Activated gamma-delta T cell treated with Interleukin-2 at 50 U/mL for 16 hours (primary cell): ENCODE measurements at places on chromosomes 7 and 10.
A peak's percentile ranks its signal among the peaks of the same experiment; 100 is the strongest.

- DNase-seq: no peak
Measured at GRCh38 chr7:99366646-99367045, 7.9 kb upstream of the ARPC1B start.

DNA sequence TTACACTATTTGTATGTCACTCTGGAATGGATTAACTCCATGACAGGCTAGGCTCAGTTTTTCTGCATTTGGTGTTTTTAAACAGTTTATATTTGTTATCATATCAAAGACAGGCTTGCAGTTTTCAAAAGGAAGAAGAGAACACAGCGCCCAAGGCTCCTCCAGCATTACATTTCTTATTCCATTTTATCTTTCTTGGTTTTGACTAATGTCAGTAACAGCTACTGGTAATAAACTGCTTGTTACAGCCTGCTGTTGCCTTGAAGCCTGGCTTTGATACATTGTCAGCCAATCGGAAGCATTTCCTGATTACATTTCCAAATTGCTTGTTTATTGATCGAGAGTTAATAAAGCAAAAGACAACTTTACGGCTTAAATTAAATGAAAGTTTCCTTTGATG lies 166.0 kb upstream of the MDFIC start:
- DNase-seq: no peak

DNA sequence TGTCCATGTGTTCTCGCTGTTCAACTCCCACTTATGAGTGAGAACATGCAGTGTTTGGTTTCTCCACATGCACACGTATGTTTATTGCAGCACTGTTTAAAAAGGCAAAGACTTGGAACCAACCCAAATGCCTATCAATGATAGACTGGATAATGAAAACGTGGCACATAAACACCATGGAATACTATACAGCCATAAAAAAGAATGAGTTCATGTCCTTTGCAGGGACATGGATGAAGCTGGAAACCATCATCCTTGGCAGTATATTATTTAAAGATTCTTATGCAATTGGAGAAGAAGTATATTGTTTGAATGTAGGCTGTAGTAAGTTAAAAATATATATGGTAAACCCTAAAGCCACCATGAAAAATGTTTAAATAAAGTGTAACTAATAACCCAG lies 7.2 kb upstream of the CACNB2 start:
- no peak for DNase-seq

DNA sequence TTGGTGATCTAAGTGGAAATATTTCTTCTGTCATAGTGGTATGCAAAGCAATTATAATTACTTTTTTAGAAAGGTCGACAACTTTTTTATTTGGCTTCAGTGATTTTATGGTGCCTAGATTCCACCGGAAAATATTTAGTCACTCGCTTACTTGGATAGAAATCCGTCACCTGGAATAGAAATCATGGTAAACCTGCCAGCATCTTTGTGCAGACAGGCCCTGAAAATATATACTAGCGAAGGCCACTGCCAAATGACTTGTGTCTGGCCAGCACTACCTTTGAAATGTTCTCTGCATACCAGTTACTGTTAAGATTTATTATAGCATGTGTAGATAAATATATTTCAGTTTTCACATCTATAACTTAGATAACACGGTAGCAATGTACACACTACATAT lies 226.4 kb downstream of the AGMO start:
- no peak for DNase-seq

- no peak for DNase-seq
Measured at GRCh38 chr10:35502692-35503091, 102.4 kb upstream of the GJD4 start.

GRCh38 chr10:35382096-35382495 lies 45.8 kb downstream of the CCNY start:
- DNase-seq: no peak

DNA sequence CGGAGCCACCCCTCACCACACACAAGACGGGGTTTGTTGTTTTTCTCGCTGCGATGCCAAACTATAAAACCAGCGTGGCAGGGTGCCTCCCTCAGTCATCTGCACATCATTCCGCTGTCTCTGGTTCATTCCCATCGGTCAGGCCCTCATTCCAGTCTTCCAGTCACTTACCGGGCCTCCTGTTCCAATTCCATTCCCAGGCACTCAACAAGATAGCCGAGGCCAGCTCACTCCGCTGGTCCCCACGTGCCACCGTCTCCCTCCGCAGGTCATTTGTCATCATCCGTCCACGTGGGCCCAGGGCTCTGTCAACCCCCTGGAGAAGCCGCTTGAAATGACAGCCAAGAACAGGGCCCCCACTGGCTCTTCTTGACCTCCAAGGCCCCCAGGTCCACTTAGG lies 6.1 kb upstream of the TMEM184A start:
- DNase-seq: no peak

DNA sequence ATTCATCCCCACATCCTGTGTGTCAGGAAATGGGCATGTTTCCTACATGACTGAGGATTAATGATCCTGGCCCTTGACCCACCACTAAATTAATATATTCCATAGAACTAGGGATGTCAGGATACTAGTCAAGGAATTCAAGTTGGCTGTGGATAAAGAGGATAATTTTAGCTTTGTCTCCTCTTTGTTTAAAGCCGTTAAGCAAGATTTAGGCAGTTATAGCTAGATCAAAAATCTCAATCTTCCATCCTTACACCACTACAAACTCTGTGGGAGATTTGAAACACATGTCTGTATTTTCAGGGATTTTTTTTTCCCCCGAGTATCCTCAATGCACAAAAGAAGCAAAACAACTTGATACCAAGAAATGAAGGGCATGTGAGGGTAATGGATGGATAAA lies 417.1 kb downstream of the MAGI2 start:
- no peak for DNase-seq

GRCh38 chr7:48269066-48269465 lies 97.8 kb downstream of the ABCA13 start:
- no peak for DNase-seq

- DNase-seq: no peak
Measured at GRCh38 chr10:77577666-77578229, 59.9 kb downstream of the KCNMA1 start.

DNA sequence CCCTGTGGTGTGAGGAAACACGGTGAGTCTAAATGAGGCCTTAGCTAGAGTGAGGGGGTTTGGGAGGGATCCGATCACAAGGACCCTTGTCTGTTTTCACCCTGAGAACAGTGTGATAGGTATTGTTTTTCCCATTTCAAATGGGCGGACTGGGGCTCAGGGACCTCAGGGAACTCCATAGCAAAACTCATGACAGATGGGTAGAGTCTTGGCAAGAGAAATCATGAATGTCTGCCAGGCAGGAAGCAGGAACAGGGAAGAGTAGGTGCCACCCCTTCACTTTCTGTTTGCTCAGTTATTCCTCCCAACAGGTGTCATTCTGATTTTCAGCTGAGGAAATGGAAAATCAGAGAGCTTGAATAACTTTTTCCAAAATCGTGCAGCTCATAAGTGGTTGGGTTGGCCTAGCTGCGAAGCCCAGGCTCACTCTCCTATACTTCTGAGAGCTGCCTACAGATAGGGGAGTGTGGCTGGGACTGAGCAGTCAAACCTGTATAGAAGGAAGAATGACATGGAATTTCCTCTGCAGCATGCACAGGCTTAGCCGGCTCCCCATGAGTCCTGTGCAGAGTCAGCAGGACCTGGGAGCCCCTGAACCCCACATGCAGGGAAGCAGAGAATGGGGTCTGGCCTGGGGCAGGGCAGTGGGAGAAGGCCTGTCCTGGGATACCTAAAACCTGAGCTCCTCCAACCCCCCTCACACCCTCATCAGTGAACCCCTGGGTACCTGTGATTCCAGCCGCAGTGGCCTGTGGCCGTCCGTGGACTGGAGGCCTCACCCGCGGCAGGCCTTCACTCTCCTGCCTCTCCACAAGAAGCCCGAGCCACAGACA lies 17.6 kb upstream of the C10orf105 start:
- DNase-seq: no peak

- DNase-seq: no peak
Measured at GRCh38 chr7:4127909-4128560, 554.1 kb upstream of the FOXK1 start.

GRCh38 chr10:72663971-72664370 lies 28.0 kb upstream of the MCU start:
- no peak for DNase-seq

GRCh38 chr7:55436457-55436856 lies 71.3 kb downstream of the LANCL2 start:
- no peak for DNase-seq

DNA sequence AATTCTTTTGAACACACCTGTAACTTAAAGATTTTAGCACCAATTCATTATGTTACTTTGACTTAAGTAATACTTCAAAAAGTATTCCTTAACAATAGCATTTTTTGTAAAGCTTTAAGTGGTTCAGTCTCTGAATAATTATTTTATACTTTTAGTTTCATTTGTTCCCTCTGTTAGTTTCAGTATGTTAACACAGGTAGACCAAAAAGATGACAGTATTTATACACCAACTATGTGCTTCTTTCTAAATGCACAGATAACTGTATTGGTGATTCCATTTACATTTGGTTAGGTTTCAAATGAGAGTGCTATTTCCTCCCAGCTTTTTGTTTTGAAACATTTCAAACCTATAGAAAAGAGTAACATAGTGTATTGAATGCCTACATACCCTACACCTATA lies 14.0 kb downstream of the RALA start:
- no peak for DNase-seq

- no peak for DNase-seq
Measured at GRCh38 chr7:51250512-51250911, 66.1 kb downstream of the COBL start.

GRCh38 chr7:28032738-28033380 lies 147.7 kb downstream of the JAZF1 start:
- DNase-seq: no peak

DNA sequence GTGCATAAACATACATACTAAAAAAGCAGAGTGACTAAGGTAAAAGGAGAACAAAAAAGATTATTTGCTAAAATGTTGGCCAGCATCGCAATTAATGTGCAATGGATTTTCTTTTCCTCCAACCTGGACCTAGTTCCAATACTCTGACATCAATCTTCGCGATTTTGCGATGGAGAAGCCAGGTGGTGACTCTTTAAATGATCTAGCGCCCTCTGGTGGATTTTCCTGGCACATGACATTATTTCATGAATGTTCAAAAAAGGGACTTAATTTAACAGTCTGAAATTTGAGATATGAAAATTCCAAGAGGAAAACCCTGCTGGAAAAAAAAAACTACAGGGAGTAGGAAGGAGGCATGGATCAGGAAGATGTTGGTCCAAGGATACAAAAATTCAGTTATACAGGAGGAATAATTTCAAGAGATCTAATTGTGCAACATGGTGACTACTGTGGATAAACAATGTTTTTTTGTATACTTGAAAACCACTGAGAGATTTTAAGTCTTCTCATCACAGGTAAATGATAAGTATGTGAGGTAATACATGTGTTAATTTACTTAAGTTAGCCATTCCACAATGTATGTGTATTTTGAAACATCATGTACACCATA lies 4.3 kb upstream of the KCNMA1 start:
- DNase-seq: peak; percentile 66

- no peak for DNase-seq
Measured at GRCh38 chr7:11714676-11715075, 117.3 kb downstream of the THSD7A start.

- no peak for DNase-seq
Measured at GRCh38 chr7:36276428-36277248, 113.0 kb upstream of the ANLN start.

- DNase-seq: no peak
Measured at GRCh38 chr7:104486931-104487330, 158.5 kb downstream of the LHFPL3 start.

- no peak for DNase-seq
Measured at GRCh38 chr10:91354166-91355075, 55.7 kb upstream of the HECTD2 start.

DNA sequence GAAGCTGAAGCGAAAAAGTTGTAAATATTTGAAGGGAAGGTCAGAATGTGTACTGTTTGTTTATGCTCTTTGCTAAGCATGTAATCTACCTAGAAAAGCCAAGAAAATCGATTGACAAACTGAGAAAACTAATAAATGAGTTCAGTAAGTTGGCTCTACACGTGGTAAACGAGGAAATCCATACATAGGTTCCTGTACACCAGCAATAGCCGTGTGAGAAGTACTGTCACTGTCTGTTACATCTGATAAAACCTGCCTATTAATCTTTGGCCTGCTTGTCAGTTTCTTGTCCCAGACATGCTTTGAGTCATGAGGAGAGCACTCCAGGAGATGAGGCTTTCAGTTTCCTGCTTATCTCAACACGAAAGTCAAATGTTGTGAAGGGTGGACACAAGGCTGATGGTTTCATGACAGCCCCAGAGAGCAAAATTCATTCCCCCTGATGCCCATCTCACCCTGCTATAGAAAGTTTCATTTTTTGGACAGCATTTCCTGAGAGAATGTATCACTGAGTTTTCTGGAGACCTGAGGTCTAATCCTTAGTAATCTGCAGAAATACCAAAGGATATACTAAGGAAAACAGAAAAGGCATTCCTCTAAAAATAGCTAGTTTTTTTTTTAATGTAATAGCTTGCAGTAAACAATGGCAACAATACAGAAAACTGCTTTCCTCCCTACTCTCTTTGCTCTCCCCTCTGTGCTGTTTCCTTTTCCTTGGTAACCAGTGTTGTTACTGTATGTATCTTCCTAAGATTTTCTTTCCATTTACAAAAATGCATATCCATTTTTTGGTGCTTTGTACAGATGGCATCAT lies 18.8 kb downstream of the BMPR1A start:
- no peak for DNase-seq

DNA sequence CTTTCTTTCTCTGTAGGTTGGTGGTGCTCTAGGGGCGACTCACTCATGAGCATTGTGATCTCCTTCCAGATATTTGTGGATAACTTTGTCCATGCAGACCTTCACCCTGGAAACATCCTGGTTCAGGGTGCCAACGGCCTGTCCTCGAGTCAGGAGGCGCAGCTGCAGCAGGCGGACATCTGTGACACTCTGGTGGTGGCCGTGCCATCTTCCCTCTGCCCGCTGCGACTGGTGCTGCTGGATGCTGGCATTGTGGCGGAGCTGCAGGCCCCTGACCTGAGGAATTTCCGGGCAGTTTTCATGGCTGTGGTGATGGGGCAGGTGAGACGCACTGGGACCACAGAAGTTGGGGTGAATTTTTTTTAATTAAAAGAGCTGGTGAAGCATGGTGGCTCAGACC lies 9.6 kb upstream of the NDUFB2 start:
- DNase-seq: no peak

GRCh38 chr7:32223721-32224120 lies 153.5 kb upstream of the PDE1C start:
- DNase-seq: no peak

- no peak for DNase-seq
Measured at GRCh38 chr7:157165987-157166386, 27.3 kb downstream of the UBE3C start.

DNA sequence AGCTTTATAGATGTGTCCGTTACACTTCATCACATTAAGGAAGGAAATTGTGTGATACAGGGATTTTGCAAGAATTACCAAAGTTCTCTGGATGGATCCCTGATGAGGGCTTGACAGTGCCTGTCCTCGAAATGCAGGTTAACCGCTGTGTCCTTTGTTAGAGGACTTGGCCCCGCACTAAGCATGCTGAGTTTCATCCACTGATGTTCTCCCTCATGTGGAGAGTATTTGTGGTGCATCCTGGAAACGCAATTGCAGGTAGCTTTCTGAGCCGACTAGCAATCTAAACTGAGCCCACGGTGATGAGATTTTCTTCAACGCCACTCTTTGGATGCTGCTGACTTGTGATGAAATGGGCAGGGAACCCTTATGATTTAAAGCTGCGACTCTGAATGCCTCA lies 71.9 kb upstream of the STK17A start:
- DNase-seq: no peak
